Neural crest cell (in vitro differentiated cells): ENCODE measurements at places on chromosomes 4 and X.

GRCh38 chr4:98639108-98639507, 19.3 kb downstream of the TSPAN5 start:
- H3K27me3 ChIP-seq, result no peaks in the 10 kb centered on the region
- peaks cover 6% of the 10 kb centered on the region for H3K4me1 ChIP-seq
- no peaks in the 10 kb centered on the region for H3K36me3 ChIP-seq
- no peak for DNase-seq
- H3K4me3 ChIP-seq, result no peak overlapping the region

DNA sequence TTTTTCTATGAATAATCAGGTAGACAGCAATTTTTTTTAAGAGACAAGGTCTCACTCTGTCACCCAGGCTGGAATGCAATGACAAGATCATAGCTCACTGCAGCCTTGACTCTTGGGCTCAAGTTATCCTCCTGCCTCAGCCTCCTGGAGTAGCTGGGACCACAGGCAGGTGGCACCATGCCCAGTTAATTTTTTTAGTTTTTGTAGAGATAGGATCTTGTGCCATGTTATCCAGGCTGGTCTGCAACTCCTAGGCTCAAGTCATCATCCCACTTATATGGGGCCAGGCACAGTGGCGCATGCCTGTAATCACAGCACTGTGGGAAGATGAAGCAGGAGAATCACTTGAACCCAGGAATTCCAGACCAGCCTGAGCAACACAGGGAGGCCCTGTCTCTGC, 26.8 kb downstream of the AFAP1 start:
- DNase-seq, result no peak
- no peaks in the 10 kb centered on the region for H3K27me3 ChIP-seq
- no peak overlapping the region for H3K4me3 ChIP-seq
- peaks cover 35% of the 10 kb centered on the region for H3K4me1 ChIP-seq
- no peak overlapping the region for H3K27ac ChIP-seq
- H3K36me3 ChIP-seq, result no peaks in the 10 kb centered on the region

DNA sequence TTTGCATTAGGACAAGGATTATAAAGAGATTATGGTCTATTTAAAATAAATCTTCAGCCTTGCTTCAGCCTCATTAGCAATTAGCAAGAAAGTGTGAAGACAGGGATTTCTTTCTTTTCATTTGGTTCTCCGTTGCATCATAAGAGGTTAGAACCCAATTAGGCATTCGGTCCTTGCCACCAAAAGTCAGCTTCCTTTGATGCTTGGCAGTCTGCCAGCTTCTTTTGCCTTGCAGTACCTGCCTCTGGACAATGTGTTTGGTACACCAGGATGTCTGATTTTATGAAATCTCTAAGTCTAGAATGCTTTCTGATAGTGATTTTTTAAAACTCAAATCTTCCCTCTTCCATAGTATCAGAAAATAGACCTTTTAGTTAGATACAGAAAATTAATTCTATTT, 12.4 kb downstream of the SMIM20 start:
- H3K27me3 ChIP-seq, result no peaks in the 10 kb centered on the region
- no peak overlapping the region for H3K4me3 ChIP-seq
- no peak for DNase-seq
- peaks cover 31% of the 10 kb centered on the region for H3K4me1 ChIP-seq
- H3K36me3 ChIP-seq, result peaks cover 4% of the 10 kb centered on the region
- H3K27ac ChIP-seq, result no peak overlapping the region

DNA sequence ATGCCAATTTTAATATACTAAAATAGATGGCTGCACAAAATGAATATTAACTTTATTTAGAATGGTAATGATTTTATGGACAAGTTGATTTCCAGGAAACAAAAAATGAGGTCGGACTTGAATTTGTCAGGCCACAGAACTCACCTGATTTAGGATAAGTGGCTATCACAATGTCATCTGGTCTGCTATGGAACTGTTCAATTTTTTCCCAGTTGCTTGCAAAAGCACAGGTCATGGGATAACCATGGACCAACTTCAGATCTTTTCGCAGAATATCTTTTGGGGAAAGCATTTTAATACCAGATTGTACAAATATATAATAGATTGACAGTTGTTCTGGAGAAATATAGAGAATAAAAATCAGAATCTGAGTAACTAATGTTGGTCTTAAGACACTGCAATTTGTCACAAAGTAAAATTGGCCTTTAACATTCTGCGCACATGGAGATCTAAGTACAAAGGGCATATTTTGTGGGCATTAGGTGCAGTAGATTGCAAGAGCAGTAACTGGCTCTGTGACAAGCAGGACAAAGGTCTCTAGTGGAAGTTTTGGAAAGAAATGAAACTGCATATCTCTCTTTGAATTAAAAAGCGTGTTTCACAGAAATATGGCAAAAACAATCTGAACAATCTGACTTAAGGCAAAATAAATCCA, 5.4 kb downstream of the SULT1B1 start:
- no peak overlapping the region for H3K27ac ChIP-seq
- DNase-seq, result no peak
- no peaks in the 10 kb centered on the region for H3K4me1 ChIP-seq
- H3K27me3 ChIP-seq, result no peaks in the 10 kb centered on the region
- no peaks in the 10 kb centered on the region for H3K36me3 ChIP-seq
- H3K4me3 ChIP-seq, result no peak overlapping the region

- H3K4me1 ChIP-seq, result peaks cover 9% of the 10 kb centered on the region
- no peaks in the 10 kb centered on the region for H3K36me3 ChIP-seq
- no peak for DNase-seq
- H3K27me3 ChIP-seq, result no peaks in the 10 kb centered on the region
- no peak overlapping the region for H3K4me3 ChIP-seq
Measured at GRCh38 chr4:36333303-36333877, 52.0 kb downstream of the DTHD1 start.

DNA sequence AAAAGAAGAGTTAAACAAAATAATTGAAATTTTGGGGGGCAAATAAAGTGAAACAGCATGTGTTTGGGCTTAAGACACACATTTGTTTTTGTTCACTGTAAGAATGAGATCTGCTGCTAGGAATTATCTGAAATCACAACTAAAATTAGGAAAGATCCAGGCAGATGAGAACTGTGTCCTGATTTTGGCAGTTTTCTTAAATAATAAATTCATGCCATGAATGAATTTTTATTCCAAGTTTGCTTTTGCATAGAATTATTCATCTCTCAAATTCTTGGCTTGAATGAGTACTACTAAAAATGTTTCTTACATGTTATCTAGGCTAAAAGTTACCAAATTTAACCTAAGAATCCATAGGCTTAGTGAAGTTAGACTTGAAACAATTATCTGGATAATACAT, 321.7 kb downstream of the ANK2 start:
- H3K36me3 ChIP-seq, result peaks cover 32% of the 10 kb centered on the region
- H3K4me1 ChIP-seq, result no peaks in the 10 kb centered on the region
- no peak overlapping the region for H3K4me3 ChIP-seq
- no peak overlapping the region for H3K27ac ChIP-seq

DNA sequence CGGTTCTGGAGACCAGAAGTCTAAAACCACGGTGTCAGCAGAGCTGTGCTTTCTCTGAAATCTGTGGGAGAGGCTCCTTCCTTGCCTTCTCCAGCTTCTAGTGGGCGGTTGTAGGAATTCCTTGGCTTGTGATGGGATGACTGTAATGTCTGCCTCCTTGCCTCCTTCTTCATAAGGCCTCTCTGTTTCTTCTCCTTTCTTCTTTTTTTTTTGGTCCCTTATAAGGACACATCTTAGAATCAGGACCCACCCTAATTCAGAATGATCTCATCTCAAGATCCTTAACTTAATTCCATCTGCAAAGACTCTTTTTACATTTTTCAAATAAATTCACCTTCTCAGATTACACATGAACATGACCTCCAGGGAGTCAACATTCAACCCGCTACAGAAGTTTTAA, 186.9 kb downstream of the STK32B start:
- DNase-seq, result no peak
- no peaks in the 10 kb centered on the region for H3K4me1 ChIP-seq

DNA sequence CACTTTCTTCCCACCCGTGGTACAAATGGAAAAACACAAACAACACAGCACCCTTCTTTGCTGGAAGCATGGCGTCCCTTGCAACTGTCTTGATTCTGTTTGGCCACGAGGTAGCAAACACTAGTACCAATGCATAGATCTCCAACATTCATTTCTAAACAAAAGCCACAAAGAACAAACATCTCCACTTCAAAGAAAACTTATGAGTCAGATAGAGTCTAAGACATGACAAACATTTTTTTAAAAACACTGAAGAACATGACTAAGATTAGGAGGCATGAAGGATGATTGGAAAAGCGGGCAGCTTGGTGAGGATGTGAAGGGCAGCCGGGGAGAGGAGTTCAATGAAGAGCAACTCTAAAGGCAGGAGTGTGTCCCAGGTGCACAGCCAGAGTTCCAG, 197.6 kb upstream of the FAM9B start:
- H3K27me3 ChIP-seq, result no peaks in the 10 kb centered on the region
- no peaks in the 10 kb centered on the region for H3K4me1 ChIP-seq
- no peak overlapping the region for H3K4me3 ChIP-seq
- DNase-seq, result no peak
- H3K27ac ChIP-seq, result no peak overlapping the region

- no peak overlapping the region for H3K27ac ChIP-seq
- H3K4me1 ChIP-seq, result no peaks in the 10 kb centered on the region
- no peaks in the 10 kb centered on the region for H3K27me3 ChIP-seq
- no peaks in the 10 kb centered on the region for H3K36me3 ChIP-seq
Measured at GRCh38 chr4:34193451-34194154, 2050.7 kb downstream of the ARAP2 start.

DNA sequence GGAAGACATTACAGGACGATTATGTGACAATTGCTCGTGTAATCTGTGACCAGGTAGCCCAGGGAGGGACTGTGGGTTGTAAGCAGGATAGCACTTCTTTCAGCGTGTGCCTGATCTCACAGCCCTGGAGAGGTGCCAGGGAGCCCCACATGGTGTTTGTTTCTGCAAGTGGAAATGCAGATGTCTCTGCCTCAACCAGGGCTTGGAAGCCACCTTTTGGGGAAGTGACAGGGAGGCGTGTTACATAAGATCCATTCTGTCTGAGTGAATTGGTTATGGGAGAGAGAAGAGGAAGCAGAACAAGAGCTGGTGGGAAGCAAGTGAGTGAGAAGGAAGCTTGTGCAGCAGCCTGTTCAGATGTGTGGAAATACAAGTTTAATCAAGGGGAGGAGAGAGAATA, 104.5 kb upstream of the GATB start:
- H3K27ac ChIP-seq, result no peak overlapping the region
- H3K4me3 ChIP-seq, result no peak overlapping the region
- H3K27me3 ChIP-seq, result peaks cover 10% of the 10 kb centered on the region

DNA sequence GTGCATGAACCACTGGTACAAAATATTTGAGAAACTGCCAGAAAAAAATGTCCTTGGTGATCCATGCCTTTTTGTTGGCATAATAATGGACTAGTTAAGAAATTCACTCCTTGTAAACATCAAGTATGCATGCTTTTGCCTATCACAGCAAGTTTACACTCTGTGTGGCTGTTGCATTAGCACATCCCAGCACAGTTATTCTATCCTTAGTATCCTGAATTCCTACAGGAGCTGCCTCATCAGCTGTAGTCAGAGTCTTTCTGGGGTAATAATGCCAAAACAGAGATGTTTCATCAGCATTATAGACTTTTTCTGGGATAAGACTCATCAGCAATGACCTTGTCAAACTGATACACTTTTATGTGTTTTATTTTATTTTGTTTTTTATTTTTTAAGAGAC, 82.8 kb downstream of the CHIC2 start:
- peaks cover 8% of the 10 kb centered on the region for H3K27me3 ChIP-seq
- no peaks in the 10 kb centered on the region for H3K36me3 ChIP-seq
- DNase-seq, result no peak
- H3K27ac ChIP-seq, result no peak overlapping the region

DNA sequence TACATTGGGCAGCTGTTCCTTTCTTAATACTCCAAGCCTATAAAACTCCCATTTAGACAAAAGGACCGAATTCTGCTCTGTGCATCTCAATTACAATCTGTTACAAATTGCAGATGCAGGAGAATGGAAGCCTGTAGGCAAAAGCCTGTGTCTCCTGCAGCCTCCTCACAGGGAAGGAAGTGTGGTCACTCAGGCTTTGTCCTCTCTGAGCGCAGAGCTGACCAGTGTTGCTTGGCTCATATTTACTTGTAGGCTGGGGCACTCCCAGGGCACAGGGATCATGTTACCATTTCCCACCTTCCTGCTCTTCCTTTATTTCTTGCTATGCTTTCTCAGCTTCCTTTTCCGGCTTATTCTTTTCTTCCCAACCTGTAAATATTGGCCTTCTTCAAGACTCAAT, 15.7 kb downstream of the SUPT20HL2 start:
- no peaks in the 10 kb centered on the region for H3K27me3 ChIP-seq
- no peaks in the 10 kb centered on the region for H3K36me3 ChIP-seq
- peak; percentile 11 for DNase-seq
- H3K4me3 ChIP-seq, result no peak overlapping the region
- H3K4me1 ChIP-seq, result peaks cover 15% of the 10 kb centered on the region

- no peak overlapping the region for H3K4me3 ChIP-seq
- peak; percentile 57 for DNase-seq
- no peaks in the 10 kb centered on the region for H3K36me3 ChIP-seq
- peaks cover 20% of the 10 kb centered on the region for H3K27me3 ChIP-seq
- H3K27ac ChIP-seq, result no peak overlapping the region
Measured at GRCh38 chrX:130539721-130540321, 138.0 kb downstream of the RBMX2 start.

DNA sequence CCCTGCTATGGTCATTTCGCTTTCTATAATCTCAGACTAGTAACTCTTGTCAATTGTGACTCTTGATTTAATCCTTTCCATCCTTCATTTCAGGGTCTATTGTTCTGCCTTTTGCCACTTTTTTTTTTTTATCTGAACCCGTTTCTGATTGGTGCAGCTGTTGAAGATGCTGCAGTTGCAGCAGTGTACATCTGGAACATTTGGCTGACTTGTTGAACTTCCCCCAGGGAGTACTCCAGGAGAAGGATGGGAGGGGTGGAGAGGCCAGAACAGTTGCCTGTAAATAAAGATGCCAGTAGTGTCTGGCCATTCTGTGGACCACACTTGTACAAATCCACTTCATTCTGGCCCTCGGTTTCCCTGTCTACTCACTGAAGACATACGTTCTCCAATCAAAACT, 1.0 kb upstream of the EDA start:
- H3K27ac ChIP-seq, result no peak overlapping the region
- H3K4me3 ChIP-seq, result peak overlapping the region; percentile 82
- no peak for DNase-seq
- peaks cover 16% of the 10 kb centered on the region for H3K4me1 ChIP-seq
- H3K36me3 ChIP-seq, result no peaks in the 10 kb centered on the region

DNA sequence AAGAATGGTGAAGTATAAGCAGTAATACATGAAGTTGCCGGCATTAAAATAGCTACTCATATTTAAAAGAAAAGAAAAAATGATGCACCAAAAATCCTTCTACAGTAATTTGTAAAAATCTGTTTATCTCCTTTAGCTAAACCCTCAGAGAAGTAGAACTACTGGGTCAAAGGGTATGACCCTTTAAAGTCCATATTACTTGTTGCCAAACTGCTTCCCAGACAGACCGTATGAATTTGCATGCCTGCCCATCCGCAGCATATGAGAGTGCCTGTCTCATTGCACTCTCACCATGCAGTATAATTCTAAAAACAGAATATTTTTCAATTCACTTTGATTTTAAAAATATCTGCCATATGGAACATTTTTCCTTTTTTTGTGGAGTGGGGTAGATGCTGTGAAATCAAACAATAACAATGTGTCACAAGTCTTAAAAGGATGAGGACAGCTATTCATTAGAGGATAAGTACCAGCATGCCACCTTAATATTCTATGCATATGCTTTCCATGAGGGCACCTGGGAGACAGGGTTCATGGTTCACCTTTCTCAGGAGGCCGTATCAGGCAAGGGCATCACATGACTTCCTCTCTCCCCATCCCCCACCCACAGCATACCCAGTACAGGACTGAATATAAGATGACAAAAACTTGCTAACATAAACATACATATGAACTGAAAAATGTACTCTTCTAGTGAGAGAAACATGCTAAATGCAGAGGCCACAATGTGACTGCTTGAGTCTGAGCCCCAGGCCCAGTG, 17.8 kb downstream of the ZDHHC9 start:
- peak overlapping the region; percentile 44 for H3K27ac ChIP-seq
- H3K4me1 ChIP-seq, result peaks cover under 1% of the 10 kb centered on the region
- H3K4me3 ChIP-seq, result no peak overlapping the region
